ENCODE measurements at places on chromosomes 13 and 19.

DNA sequence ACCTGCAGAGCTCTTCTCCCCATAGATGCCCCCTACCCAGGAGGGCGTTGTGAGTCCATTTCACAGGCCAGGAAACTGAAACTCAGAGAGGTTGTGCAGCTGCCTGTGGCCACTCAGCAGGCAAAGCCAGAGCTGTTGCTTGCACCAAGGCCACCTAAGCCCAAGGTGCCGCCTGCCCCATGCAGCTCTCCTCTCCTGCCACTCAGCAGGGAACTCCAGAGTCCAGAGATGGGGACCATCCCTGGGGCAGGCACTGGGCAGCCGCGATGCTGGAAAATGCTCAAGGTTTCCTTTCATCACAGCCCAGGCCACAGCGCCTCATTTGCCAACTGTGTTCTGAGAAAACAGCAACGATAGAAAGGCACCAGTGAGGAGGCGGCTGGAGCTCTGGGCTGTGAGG lies 41.0 kb upstream of the PEPD start:
- DNase-seq = no peak

DNA sequence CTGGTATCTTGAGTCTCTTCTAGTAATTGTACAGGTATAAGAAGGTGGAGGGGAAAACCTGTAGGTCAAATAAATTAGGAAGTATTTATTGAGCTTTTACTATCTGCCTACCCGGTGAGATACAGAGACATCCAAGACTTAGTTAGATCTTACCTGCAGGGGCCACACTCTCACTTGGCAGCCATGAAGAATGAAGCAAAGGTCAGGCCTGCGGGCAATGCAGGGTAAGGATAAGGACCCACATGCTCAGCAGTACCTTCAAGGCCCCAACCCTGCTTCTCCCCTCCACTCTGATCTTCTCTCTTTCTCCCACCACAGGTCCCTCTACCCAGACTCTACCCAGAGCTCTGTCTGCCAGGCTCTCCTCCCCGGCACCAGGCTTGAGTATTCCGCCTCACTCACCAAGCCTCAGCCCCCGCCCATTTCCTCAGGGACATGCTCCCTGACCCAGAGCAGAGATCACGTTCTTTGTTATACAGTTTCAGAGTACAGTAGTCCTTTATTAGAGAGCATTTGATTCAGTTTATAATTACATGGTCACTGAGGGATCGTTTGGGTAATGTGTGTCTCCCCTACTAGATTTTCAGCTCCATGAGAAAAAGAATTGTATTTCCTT lies 18.9 kb upstream of the CLDN10 start:
- no peak for DNase-seq

DNA sequence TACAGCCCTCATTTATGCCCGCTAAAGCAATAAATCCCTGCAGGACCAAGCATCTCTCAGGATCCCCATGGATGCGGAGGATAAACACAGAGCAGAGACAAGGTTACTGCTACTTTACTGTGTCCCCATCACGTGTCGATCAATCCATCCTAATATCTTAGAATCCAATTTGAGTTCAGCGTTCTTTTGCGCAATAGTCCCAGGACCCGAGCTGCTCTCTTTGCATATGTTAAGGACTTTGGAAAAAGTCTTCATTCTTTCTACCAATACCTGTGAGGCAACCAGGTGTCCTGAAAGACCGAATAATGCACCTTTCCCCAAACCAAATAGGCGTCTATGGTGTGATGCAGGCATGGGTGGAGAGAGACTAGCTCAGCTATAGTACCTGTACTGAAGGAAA lies 38.0 kb upstream of the URAD start:
- DNase-seq = no peak

GRCh38 chr19:14182476-14182875 lies 23.5 kb downstream of the ADGRL1 start:
- no peak for DNase-seq

GRCh38 chr19:53878776-53879139 lies 3.2 kb upstream of the PRKCG start:
- DNase-seq = no peak

GRCh38 chr13:112997188-112998130 lies 28.4 kb downstream of the MCF2L start:
- no peak for DNase-seq

DNA sequence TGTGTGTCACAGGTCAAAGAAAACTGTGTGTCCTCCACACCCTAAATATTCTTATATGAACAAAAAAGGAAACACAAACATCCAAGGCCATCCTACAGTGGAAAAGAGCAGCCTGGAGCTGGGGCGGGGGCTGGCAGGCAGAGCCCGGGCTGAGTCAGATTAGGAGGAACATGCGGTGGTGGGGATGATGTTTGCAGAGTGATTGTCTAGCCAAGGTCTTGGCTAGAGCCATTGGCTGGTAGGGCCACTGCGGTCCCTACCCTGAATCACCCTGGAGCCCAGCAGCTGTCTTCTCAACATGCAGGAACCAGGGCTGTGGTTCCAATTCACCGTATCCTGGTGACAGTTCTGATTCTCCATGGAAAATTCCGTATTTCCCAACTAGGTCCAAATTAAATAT lies 439.5 kb downstream of the FGF9 start:
- no peak for DNase-seq

DNA sequence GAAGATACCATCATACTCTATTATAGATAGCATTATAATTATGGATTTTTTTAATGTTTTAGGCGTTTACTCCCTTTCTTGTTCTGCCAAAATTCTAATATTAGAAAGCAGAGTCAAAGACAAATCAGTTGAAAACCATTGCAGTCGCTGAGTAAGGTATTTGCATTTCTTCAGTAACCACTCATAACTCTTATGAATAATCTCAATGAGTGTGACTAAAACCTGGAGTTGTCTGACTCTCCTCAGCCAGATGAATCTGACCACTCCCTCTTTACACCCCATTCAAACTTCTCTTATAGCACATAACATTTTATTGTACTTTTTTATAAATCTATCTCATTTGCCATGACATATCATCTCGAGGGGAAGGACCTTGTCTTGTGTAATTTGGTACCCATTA lies 1006.5 kb downstream of the DIAPH3 start:
- no peak for DNase-seq

GRCh38 chr19:46726971-46727501 lies 10.1 kb upstream of the PRKD2 start:
- no peak for DNase-seq

DNA sequence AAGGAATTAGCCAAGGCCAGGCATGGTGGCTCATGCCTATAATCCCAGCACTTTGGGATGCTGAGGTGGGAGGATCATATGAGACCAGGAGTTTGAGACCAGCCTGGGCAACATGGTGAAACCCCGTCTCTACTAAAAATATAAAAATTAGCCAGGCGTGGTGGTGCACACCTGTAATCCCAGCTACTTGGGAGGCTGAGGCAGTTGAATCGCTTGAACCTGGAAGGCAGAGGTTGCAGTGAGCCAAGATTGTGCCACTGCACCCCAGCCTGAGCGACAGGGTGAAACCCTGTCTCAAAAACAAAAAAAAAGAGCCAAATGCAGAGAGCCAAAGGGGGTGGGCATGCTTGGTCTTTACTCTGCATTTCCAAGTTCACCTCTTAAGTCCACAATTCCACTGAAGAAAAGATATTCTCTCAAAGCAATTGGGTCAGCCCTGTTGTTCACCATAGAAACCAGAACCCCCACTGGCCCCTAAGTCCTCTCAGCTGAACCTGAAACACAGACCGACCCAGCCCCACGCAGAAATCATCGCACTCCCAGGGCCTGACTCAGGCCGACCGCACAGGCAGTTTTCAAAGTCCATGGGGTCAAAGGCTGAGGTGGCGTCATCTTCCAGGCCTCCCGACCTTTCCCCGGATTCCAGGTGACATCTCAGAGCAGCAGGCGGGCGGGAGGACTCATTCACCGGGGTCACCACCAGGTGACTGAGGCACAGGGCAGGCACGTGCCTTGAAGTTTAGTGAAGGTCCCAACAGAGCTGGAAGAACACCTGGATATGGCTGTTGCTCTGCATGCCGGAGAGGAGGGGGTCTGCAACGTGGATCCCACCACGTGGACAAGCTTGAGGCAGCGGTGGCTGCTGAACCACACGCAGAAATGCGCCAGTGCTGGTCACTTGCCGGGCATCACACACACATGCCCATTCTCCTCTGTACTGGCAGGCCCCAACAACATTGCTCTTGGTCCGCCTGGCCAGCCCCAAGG lies 33.1 kb downstream of the SLC25A42 start:
- no peak for DNase-seq

- no peak for DNase-seq
These were observed 57.3 kb downstream of the IRS2 start for GRCh38 chr13:109728791-109729731.

DNA sequence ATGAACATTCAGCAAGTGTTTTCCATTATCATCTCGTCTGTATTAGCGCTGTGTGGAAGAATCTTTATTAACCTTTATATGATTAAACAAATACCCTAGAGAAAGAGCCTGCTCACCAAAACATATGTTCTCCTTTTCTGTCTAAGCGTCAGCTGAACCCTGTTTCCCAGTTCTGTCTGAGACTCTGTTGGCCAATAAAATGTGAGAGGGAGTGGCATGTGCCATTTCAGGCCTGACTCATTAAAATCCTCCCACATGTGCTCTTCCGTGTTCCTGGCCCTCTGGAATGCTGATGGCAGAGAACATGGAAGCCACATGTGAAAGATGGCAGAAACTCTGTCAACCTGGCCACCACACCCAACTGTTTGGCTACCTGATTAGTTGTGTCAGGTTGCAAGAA lies 181.9 kb upstream of the EDNRB start:
- DNase-seq = no peak

DNA sequence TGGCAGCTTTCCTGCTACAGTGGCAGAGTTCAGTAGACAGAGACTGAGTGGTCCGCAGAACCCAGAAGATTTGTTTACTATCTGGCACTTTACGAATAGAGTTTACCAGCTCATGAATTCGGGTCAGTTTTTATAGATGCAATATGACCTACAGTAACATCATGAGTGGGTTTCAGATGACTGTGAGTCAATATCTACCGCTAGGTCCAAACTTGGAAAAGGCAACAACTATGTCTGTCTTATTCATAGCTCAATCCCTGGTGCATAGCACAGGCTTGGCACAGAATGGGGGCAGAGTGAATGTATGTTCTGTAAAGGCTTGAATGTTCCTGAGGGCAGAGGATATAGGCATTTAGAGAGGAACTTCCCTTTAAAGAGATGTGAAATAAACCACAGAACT lies 65.2 kb downstream of the RAP2A start:
- no peak for DNase-seq

DNA sequence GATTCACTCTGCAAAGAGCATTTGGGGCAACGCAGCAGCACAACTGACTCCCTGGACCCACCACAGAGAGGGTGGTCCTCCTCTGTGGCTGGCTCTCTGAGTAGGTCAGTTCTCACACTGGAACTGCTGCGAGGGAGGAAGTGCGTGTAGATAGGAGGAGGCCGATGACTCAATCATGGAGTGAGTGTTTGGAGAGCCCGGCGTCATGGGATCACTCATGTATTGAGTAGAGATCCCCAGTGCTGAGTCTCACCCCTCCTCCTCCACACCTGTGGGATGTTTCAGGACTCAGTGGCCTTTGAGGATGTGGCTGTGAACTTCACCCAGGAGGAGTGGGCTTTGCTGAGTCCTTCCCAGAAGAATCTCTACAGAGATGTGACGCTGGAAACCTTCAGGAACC lies 8.9 kb downstream of the ZNF101 start:
- no peak for DNase-seq

DNA sequence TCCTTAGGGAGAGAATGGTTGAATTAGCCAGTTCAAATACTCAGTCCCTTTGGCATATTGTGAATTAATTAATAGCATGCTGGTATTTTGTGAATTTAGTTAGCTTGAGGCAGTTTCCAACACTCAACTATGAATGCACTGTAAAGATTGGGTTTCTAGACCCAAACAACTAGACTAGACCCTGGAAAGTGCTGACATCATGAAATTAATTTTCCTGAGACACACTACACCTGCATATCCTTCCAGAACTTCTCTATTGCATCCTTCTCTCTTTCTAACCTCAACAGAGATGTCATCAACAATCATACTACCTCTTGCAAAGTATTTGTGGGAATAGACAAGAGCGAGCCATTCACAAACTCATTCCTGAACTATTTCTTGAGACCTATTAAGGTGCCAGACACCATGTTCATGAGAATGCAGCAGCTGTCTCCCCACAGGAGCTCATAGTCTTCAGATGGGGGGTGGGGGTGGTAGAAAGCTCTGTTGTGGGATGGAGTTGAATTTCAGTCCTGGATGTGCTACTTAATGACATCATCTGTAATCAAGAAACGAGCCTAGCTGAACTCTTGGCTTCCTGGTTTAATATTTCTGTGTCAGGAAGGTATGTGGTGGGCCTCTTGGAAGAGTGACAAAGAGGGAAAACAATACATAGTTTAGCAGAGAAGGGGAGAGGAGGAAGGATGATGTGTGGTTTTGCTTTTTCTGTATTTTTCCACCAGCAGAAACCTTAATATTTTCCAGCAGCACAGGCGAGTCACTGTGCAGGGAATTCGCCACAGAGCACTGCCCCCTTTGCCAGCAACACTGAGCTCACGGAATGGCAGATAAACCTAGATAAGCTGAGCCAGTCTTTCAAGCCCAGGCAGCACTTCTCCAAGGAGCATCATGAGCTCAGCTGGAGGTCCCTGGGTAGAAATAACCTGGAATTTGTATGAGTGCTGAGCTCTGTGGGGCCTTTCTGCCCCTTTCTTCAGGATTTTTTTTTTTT lies 53.1 kb upstream of the CYSLTR2 start:
- DNase-seq = no peak

GRCh38 chr19:58563034-58563573 lies 4.7 kb upstream of the UBE2M start:
- DNase-seq = no peak

DNA sequence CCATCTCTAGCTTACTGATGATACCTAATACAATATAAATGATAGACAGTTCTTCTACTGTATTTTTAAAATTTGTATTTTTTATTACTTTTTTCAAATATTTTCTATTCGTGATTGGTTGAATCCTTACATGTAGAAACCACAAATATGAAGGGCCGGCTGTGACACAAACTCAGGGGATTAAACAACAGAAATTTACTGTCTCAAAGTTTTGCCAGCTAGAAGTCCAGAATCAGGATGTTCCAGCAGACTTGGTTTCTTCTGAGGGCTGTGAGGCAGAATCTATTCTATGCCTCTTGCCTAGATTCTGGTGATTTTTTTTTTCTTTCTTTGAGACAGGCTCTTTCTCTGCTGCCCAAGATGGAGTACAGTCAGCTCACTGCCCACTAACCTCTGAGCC lies 13.8 kb downstream of the FPR1 start:
- DNase-seq = no peak

DNA sequence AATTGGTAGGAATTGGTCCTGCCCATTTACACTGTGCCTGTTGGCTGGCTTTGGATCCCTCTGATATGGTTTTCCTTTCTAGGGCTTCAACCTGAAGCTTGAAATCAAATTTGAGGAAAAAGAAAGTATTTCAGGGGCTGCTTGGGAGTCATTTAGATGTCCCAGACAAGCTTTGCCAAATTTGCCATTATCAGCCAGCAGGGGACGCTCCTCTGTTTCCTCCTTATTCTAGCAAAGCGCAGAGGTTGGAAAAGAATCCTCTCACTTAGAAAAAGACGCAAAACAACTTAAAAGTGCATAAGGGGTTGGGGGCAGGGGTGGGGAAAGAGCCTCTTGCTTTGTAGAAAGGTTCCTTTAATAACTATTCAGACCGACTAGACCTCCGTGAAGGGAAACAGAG lies 1211.1 kb upstream of the PCDH20 start:
- DNase-seq = no peak
